ENCODE measurements at places on chromosomes 2 and 18.
A peak's percentile ranks its signal among the peaks of the same experiment; 100 is the strongest.

- peak; percentile 26 for DNase-seq
Measured at GRCh38 chr18:3452750-3453539, 3.0 kb downstream of the TGIF1 start.

DNA sequence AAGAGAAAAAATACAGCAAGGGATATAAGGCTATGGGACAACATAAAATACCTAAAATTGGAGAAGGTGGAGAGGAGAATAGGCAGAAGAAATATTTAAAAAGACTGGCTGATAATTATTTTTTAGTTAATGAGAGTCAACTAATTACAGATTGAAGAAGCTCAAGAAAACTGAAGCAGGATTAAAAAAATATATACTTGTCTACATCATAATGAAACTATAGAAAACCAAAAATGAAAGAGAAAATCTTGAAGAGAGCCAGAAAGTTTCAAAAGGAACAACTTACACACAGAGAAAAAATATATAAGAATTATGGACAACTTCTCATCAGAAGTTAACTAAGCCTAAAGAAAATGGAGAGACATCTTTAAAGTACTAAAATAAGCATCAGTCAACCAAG lies 62.9 kb upstream of the APCDD1 start:
- DNase-seq: no peak

- DNase-seq: peak; percentile 91
Measured at GRCh38 chr2:134402410-134402809, 148.5 kb downstream of the MGAT5 start.

- peak; percentile 4 for DNase-seq
Measured at GRCh38 chr2:13046557-13047165, 329.9 kb downstream of the TRIB2 start.

- DNase-seq: peak; percentile 17
Measured at GRCh38 chr18:39959839-39960238, 1995.2 kb upstream of the PIK3C3 start.

DNA sequence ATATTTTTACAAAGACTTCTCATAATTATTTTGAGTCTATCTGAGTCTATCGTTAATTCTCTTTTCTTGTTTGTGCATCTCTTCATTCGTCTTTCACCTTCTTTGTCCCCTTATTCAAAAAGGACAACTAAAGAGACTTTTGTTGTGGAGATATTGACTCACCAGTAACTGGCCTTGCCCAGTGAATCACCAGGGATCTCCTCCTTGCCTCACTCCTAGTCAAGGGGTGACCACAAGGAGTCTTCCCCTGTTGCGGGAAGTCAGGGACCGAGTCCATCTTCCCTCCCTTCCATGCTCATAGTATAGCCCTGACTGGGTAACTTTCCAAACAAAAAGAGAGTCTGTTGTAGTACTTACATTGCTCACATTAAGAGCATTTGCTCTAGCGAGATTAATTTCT lies 158.9 kb downstream of the NEB start:
- peak; percentile 10 for DNase-seq

- no peak for DNase-seq
Measured at GRCh38 chr18:70423120-70423519, 134.3 kb downstream of the SOCS6 start.

DNA sequence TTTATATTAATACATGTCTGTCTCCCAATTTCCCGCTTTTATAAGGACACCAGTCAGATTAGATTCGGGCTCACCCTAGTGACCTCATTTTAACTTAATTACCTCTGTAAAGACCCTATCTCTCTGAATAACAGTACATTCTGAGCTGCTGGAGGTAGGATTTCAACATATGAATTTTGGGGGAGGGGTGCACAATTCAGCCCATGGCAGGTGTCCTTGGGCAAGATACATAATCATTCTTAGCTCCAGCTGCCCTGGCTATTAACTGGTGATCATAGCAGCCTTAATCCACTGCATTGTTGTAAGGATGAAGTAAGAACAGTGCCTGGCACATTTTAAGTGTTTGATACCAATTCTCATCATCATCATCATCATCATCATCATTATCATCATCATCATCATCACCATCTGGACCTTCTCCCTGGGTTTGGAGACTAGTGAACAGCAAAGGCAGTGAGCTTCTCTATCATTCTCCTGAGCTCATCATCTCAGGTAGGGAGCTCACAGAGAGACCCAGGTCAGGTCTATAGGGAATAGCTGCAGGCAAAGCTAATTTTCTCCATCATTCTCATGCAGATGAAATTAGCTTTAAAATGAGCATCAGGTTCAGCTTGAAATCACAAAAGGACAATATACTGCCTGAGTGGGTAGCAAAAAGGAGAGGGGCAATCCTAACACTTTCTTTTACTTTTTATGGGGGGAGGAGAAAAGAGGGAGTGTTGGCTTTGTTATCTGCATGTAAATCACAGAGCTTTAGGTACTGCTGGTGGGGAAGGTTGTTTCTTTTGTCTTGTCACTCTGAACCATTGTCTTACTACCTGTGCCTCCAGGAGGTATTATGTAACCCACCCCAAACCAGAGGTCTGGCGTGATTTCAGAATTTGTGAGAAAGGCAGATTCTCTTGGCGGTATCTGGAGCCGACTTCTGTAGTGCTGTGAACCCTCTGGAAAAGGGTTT lies 125.5 kb upstream of the SPRED2 start:
- DNase-seq: no peak

GRCh38 chr2:73830871-73831401 lies 2.2 kb downstream of the STAMBP start:
- peak; percentile 89 for DNase-seq

DNA sequence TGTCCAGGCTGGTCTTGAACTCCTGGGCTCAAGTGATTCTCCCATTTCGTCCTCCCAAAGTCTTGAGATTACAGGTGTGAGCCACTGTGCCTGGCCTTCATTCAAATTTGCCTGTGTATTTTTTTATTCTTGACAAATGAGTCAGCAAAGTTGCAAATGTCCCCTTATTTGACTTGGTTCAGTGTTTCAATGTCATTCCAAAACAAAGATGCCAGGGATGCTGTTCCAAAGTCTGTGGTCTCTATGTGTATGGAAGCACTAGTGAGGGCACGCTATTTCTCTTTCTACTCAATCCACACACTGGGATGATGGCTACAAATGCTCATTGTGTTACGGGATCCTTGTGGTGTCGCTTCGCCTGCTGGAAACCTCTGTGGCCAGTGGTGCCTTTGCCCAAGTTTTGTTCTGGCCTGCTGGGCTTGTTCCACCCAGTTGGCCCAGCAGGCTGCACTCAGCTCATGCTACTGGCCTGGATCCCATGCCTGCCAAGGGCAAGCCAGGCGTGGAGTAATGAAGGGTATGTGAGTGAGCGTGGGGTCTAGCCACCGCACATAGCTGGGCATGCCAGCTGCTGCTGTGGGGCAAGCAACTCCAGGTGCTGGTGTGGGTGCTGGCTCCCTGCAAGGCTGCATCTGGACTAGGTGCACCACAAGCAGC lies 35.6 kb downstream of the FBXO48 start:
- no peak for DNase-seq

DNA sequence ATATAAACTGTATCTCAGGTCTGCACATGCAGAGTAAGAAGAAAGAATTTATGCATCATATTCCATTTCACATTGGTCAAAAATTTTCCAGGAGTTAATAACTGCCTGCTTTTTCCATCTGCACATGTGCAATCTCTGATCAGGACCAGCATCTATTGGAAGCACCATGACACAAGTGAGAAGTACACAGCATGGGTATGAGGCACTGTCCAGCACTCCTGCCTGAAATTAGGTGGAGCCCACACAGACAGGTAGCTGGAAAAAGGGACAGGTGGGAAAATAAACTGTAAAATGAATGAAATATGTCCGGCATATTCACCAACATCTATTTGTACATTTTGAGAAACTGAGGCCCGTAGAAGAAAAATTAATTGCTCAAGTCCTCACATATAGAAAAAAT lies 609.2 kb upstream of the NXPH2 start:
- DNase-seq: no peak

GRCh38 chr2:71620116-71620515 lies 166.8 kb downstream of the DYSF start:
- DNase-seq: no peak

DNA sequence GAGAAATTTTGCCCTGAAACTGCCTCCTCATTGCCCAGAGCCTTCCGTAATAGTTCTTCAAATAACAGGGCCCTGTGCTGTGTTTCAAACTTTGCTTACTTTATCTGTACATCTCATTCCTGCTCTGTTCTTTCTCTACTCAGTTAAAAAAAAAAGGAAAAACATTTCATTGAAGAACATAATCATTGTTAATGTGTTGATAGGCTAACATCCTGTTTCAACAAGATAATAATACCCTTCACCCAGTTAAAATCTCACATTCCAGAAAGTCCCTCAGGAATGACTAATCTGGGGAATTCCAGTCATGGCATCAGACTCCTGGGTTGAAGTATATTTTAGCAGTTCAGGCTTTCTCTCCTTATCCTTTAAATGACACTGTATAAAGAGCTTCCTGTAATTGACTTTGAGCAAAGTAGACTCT lies 45.6 kb upstream of the ITGAV start:
- peak; percentile 94 for DNase-seq
